ENCODE measurements at places on chromosomes 2 and 18.

- no peak for DNase-seq
Measured at GRCh38 chr18:7766346-7766745, 199.2 kb downstream of the PTPRM start.

- DNase-seq = no peak
Measured at GRCh38 chr2:237096911-237097310, 11.2 kb downstream of the COPS8 start.

- DNase-seq = no peak
Measured at GRCh38 chr18:69674966-69675365, 272.7 kb downstream of the CD226 start.

DNA sequence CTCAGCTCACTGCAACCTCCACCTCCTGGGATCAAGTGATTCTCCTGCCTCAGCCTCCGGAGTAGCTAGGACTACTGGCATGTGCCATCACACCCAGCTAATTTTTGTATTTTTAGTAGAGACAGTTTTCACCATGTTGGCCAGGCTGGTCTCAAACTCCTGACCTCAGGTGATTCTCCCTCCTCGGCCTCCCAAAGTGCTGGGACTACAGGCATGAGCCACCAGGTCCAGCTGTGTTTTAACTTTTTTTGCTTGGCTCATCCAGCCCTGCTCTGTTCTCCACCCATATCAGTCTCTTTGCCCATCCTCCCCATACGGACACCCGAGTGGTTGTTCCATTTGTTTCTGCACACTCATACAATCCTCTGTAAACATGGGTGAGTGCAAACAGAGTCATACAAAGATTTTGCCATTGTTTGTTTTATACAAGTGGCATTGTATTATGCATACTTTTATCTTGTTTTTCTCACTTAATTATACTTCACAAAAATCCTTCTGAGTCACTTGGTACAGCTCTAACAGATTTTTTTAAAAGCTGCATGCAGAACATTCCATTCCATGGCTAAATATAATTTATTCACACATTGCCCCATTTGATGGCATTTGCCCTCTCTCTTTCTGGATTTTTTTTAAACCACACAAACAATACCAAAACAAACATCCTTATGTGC, 5.3 kb downstream of the APOB start:
- no peak for DNase-seq

DNA sequence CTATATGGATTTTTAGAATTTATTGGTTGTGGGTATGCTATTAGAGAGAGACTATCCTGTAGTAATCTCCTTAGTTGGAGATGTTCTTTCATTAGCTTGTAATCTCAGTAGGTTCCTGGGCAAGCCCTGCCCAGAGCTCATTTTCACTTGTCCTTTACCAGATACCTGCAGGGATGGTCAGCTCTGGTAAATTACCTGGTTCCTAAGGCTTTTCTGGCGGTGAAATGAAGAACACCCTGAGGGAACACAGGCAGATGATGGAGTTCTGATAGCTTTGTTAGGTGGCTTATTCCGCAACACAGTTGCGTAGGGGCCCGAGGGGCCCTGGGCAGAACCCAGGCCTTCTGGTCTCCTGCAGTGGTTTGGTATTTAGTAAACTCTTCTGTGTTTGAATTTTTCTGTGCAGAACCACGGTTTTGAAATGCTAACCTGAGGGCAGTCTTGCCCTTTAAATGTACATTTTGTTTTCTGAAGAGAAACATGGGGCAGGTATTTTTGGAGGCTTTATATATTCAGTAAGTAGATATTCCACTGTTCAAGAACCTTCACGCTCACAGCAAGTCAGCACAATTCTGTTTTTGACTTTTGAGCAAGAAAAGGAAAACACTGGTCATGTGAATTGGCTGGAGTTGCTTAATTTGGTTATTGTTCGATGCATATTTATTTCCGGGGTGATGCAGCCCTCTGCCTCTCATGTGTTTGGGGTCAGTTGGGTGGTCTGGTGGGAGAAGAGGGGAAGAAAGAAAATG, 22.4 kb downstream of the ZNF532 start:
- no peak for DNase-seq

GRCh38 chr2:182717416-182717815, 1.4 kb downstream of the DNAJC10 start:
- DNase-seq = peak; percentile 16

DNA sequence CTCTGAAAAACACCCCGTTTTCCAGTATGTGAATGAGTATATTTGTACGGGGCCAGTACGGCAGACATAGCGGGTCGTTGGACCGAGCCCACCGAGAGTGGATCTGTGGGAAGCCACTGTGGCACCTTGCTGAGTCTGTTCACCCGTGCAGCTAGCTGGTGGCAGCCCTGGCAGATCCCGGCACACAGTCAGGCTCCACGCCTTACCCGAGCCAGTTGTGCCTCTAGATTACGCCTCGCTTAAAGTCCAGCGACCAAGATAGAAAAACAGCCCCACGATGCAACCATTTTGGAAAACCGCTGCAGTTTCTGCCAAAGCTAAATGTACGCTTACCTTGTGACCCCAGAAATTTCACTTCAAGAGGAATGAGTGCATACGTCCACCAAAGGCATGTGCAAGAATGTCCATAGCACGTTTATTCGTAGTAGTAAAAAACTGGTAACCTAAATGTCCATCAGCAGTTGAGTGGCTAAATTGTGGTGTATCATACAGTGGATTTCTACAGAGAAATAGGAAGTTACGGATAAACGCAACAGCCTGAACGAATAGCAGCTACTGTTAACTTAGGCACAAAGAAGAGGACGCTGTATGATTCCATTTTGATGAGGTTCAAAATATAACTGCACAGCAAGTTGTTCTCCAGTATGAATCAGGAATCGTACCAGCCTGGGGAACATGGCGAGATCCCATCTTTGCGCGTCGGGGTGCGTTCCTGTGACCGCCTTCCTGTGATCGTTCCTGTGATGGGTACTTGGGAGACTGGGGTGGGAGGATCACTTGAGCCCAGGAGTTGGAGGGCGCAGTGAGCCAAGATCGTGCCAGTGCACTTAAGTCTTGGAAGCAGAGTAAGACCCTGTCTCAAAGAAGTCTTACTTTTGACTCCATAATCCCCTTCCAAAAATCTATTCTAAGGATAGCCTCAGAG, 688 bp upstream of the WDR33 start:
- DNase-seq = no peak

- no peak for DNase-seq
Measured at GRCh38 chr2:31935370-31935769, 75.4 kb downstream of the MEMO1 start.

DNA sequence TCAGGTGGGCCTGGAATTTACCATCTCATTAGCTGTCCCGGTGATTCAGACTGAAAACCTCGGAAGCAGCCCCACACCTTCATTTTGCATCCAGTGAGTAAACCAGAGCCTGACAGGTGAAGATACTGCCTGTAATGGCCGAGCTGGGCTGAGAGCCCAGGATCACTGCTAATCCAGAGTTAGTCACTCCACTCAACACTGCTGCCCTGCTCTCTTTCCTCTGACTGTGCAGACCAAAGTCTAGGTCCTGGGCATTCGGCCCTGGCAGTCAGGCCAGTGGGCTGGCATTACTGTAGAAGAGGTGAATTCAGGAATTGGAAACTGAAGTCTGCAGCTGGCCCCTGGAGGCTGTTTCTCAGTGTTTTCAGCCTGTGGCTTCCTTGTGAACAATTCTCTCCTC, 44.3 kb downstream of the TMEM17 start:
- no peak for DNase-seq

- DNase-seq = no peak
Measured at GRCh38 chr2:31032475-31032874, 105.8 kb downstream of the GALNT14 start.

GRCh38 chr2:41784496-41784895, 263.3 kb upstream of the PKDCC start:
- DNase-seq = no peak

DNA sequence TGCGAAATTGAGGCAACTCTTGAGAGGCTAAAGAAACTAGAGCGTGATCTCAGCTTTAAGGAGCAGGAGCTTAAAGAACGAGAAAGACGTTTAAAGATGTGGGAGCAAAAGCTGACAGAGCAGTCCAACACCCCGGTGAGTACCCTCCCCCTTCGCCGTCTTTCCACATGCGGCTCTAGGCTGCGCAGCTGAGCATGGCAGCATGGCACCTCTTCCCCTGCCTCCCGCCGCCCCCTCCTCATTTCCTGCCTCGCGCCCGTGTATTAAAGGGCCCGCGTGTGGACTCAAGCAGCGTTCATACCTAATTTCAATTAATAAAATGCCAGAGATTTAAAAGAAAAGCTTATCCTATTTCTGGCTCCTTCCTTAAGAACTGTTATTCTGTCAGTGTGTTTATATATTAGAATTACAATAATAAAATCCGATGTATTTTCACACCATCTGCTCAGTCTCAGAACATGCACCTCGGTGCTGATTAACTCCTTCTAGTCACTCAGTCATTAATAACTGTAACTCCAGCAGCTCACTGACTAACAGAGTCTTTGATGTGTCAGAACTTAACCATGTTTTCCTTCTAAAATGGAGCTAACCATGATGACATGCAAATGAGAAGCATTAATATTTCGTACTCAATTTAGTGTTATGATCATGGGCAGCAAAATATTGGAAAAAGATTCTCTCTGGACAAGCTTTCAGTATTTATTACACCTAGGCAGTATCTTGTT, 137.4 kb upstream of the CDCA7 start:
- DNase-seq = no peak

- no peak for DNase-seq
Measured at GRCh38 chr2:239275847-239276831, 124.7 kb downstream of the HDAC4 start.

DNA sequence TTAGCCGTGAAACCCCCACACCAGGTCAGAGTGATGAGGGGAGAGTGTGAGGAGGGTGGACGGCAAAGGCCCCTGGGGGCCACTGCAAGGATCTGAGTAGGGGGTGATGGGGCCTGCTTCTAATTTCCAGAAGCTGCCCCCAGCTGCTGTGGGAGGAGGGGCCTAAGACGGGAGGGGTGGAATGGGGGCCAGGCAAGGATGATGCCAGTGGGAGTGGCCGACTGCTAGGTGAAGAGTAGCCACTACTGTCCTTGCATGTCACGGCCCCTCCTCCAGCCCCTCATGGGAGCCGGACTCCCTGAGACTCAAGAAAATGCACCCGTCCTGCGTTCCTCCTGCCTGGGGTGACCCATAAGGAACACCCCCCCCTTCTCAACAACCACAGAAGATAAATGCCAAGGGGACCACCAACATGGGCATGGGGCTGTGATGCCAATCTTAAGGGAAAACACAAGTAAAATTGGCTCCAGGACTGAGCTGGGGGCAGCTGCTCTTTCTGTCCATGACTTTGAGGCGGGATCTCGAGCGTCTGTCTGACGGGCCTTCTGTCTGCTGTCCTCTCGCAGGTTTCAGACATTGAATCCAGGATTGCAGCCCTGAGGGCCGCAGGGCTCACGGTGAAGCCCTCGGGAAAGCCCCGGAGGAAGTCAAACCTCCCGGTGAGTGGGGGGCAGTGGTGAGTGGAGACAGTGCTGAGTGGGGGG, 24.2 kb upstream of the PRLH start:
- DNase-seq = no peak

- DNase-seq = peak; percentile 5
Measured at GRCh38 chr2:132623096-132623839, 46.7 kb downstream of the LYPD1 start.

- no peak for DNase-seq
Measured at GRCh38 chr18:2692508-2692907, 37.0 kb downstream of the SMCHD1 start.

GRCh38 chr2:30565851-30566358, 118.9 kb downstream of the LCLAT1 start:
- peak; percentile 18 for DNase-seq

DNA sequence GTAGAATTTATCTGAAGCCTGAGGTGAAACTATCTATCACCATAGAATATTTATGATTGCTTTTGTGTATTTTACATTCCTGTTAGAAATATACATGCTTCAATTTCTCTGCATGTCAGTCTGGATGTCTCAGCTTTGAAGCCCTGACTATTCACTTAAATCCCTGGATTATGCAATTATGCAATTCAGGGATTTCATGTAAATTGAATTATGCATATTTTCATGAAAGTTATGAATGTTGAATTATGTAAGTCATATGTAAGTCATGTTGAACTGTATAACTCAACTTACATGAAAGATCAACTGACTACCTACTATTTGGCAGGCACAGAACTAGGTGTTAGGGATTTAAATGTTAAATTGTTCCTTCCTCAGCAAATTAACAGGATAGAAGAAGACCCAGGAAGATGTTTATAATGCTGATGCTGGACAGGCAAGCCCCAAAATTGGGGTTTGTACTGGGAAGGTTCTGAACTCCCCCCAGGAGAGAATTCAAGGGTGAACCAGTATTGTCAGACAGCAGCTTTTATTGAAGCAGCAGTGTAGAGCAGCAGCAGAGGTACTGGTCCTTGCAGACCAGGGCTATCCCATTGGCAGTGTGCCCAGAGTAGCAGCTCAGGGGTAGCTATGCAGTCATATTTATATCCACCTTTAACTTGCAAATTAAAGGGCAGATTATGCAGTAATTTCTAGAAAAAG, 236.5 kb downstream of the ZNF804A start:
- DNase-seq = no peak

GRCh38 chr2:13034861-13035260, 318.1 kb downstream of the TRIB2 start:
- no peak for DNase-seq

DNA sequence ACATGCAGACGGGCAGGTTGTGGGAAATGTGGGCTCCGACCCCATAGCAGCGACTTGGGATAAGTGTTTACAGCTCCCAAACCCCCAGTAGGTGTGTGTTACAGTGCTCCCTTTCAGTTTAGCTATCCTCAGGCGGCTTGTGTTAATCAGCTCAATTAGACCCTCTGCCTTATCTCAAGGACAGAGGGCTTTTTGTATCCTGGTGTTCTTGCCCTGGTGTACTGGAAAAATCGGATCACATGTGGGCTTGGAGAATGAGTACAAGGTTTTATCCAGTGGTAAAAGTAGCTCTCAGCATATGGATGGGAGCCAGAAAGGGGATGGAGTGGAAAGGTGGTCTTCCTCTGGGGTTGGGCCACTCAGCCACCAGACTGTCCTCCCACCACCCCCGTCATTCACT, 264.7 kb upstream of the SYT4 start:
- no peak for DNase-seq

- DNase-seq = no peak
Measured at GRCh38 chr18:22489704-22490103, 72.0 kb upstream of the CTAGE1 start.

GRCh38 chr18:76578571-76579300, 83.7 kb upstream of the ZNF516 start:
- no peak for DNase-seq

- DNase-seq = no peak
Measured at GRCh38 chr2:189261431-189261841, 81.9 kb upstream of the COL5A2 start.
